A172 (cell line): ENCODE measurements at places on chromosomes 11 and 22.

DNA sequence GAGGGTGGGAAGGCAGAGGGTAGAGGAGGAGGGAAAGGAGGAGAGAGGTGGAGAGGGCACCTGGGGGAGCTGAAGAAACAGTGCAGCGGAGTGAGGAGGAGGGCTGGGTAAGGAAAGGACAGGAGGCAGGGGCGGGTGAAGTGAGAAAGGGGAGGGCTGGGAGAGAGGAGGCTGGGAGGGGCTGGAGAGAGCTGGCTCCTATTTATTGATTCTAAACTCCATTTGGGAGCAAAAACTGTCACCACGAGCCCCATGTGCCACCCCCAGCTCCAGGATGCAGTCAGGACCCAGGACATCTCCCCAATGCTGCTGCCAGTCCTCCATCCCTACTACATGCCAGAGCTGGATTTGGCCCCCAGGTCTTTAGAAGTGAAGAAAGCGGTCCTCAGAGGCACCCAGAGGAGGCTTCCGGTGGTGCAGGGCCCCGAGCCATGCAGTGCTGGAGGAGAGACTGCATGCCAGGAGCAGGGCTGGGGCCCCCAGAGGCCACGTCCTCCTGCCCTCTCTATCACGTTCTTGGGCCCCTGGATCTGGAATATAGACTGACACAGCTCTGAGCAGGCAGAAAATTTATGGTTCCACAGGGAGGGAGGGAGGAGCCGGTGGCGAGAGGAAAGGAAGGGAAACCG is 53.7 kb downstream of the SLC22A12 start:
- no peak for DNase-seq

DNA sequence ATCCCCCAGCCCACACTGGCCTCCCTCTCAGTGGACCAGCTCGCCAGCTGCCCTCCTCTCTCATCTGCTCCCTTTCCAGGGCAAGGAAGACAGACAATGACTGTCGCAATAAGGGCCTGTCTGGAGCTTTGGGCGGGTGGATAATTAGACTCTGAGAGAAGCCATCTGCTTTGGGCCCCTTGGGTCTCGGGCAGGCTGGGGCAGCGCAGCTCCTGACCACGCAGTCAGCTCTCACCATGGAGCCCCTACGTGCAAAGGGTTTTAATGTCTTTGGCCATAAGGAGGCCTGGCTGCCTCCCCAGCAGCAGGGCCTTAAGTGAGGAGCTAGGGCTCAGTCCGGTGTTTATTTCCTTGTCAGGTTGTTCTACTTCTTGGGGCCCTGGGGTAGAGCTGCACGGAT is 153.9 kb downstream of the CHST1 start:
- no peak for DNase-seq

GRCh38 chr11:94576306-94576705 is 9.1 kb downstream of the PIWIL4 start:
- DNase-seq = no peak

DNA sequence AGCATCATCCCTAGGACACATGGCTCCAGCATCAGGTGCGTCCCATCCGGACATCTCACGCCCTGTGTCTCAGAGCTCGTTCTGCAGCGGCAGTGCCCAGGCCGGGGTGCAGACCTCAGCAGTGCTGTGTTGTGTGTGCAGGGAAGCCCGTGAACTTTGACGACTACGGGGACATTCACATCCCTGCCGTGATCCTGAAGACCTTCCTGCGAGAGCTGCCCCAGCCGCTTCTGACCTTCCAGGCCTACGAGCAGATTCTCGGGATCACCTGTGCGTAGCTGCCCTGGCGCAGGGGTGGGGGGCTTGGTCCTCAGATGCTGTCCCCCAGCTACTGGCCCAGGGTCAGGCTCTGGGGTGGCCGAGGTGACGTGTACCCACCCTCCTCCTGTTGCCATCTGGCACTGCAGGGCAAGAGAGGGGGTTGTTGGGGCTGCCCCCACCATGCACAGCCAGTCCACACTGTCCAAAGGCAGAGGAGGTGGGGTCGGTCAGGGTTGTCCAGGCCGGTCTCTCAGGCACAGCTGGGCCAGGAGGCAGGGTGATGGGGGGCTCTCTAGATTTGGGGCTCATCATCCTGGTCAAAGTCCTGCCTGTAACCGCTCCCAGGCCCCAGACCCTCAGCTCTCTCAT is 96.5 kb downstream of the ARHGAP8 start:
- DNase-seq = no peak

GRCh38 chr11:47550288-47551047 is 2.5 kb downstream of the CELF1 start:
- DNase-seq = no peak

GRCh38 chr11:39732001-39732400 is 1727.5 kb downstream of the LRRC4C start:
- DNase-seq = no peak

DNA sequence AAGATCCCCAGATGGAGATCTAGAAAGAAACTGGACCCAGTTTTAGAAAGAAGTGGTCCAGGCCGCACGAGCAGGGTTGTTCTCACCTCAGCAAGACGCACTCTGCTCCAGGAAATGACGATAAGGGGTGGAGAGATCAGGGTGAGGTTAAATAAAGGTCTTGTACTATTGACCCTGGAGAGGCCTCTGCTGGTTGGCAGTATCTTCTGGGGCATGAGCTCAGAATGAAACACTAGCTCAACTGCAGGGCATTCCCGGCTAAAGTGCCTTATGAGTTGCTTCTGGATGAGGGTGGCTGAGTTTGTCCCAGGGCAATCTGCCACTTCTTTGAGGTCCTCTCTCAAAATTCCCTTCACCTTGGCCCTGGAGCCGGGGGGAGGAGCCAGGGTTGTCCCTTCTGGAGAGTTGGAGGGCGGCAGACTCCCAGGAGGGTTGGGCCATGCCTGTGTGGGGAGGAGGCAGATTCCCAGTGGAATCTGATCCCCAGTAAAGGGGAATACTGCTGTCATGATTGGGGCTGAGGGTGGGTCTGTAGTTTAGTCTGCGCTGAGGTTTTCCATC is 10.9 kb downstream of the USP2 start:
- DNase-seq = no peak

DNA sequence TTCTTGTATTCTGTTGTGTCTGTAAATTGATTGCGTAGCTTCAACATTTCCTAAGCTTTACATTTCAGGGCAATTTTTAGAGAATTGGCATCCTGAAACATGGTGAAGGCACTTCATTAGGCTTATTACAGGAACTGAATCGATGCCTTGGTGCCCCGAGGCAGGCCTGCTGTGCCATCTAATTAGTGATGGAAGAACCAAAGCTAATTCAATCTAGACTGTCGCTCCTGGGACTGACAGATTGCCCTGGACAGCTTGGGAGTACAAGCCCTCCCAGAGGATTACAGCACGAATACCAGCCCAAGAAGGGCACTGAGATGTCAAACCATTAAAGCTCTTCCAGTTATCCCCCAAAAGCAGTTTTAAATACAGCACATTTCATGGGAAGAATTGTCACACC is 243.2 kb upstream of the ZC3H12C start:
- DNase-seq = no peak

DNA sequence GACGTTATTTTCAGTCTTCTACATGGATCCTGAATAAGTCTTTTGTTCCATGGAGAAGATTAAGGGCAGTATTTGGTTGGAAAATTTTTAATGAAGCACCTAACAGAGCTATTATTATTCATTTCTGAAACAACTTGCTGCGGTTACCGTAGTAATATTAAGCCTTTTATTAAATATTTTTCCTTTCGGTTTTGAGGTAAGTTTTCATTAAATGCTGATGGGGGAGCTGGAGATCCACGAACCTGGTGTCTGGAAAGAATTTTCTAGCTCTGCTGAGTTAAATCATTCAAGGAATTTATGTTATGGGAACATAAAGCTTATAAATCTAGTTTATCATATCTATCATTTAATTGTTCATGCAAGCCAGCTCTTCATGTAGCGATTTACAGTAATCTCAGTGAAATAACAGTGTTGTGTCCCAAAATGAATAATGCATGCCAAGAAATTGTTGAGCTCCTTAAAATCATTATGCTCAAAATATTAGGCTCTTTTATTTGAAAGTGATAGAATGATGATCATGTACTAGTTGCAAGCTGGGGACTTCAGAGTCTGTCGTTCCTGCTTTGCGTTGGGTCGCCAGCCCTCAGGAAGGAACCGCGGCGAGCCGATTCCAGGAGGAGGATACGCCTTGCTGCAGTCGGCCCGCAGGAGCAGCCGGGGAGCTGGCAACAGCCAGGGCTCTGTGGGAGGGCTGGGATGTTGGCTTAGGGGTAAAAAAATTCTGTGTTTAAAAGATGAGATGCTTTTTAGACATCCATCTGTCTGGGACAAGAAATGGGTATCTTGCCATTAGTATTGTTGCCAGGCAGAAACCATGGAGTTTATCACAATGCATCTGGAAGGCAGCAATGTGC is 83.1 kb downstream of the TBC1D22A start:
- DNase-seq = no peak

- no peak for DNase-seq
Observed at GRCh38 chr22:23103199-23103954, 33.1 kb downstream of the GNAZ start.

GRCh38 chr11:118531597-118532084 is 649 bp downstream of the TMEM25 start:
- DNase-seq = no peak

DNA sequence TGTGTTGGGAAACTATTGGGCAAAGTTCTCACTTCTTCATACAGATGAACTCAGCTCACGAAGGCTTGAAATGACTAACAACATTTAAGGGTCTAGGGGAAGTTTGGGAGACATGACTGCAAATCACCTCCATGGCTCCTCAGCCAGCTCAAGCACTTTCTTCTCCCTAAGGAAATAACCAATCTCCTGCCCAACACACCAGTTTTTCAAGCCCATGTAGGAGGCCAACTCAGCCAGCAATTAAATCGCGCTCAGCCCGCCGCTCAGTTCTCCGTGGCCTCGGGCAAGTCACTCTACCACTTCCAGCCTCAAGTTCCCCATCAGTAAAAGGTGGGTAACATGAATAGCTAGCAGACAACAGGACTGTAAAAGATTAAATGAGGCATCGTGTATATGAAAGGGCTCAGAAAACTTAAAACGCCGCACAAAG is 796 bp downstream of the POLDIP3 start:
- no peak for DNase-seq

DNA sequence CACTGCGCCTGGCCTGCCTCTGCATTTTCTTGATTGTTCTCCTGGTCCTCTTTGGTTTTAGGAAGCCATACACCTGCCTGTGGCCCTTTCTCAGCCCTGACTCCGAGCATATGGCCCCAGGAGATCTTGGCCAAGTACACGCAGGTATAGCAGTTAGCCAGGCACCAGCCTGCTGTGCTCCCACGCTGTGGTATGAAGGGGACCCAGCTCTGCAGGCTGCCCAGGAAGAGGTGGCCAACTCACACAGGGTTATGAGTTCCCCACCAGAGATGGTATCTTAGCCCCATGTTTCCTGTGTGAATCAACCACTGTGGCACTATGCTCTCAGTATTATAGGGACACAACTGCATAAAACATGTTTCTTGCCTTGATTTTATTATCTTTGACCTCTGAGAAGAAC is 31.1 kb downstream of the SGSM3 start:
- DNase-seq = no peak

GRCh38 chr22:48719978-48720661 is 1107.6 kb downstream of the BRD1 start:
- DNase-seq = no peak

GRCh38 chr22:40007853-40008710 is 13.3 kb downstream of the FAM83F start:
- no peak for DNase-seq
